WTC11 (cell line): ENCODE measurements at places on chromosomes 1 and 21.
A peak's percentile ranks its signal among the peaks of the same experiment; 100 is the strongest.

- no peak for DNase-seq
Measured at GRCh38 chr1:26016953-26017545, 4.5 kb upstream of the EXTL1 start.

DNA sequence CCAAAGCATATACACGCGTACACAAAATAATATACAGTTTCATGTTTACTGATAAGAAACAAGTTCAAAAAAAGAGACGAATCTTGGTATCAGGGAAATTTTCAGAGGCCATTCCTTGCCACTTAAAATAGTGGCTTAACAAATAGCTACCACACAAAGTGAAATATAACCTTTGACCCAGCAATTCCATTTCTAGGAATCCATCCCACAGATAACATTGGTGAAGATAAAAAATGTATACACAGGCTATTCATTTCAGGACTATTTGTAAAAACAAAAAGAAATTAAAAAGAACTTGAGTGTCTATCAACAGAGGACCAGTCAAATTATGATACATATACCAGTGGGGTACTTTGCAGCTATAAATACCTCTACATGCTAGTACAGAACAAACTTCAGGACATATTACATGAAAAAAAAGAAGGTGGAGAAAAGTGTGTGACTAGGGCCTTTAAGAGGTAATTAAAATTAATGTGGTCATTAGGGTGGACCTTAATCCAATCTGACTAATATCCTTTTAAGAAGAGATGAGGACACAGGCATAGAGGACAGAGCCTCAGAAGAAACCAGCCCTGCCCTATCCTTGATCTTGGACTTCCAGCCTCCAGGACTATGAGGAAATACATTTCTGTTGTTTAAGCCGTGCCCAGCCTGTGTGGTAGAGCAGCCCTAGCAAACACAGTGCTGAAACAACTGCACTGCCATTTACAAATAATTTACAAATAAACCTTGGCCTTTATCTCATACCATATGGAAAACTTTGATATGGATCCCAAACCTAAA lies 7.8 kb downstream of the UBE2G2 start:
- DNase-seq: no peak

GRCh38 chr1:212916481-212917133 lies 33.7 kb upstream of the VASH2 start:
- DNase-seq: peak; percentile 63

DNA sequence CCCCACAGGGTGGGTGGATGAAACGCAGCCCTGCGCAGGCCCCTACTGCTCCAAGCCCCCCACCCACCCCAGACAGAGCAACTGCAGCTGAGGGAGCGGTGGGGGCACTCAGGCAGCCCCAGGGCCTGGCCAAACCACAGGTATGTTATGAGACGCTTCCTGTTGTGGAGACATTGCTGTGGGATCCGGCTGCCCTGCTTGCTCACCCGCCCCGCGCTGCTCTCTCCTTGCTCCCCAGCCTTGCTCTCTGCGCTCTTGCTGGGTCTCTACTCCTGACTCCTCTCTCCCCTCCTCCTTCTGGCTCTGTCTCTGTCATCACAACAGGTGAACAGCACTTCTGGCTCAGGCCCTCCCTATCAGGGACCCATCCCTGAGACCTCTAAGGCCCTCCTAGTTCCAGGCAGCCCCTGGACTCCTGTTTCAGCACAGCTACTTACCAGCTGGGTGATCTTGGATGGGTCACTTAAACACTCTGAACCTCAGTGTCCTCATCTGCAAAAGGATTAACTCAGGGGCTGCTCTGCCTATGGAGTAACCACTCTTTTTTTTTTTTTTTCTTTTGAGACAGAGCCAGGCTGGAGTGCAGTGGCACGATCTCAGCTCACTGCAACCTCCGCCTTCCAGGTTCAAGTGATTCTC lies 15.9 kb downstream of the COL8A2 start:
- no peak for DNase-seq

GRCh38 chr1:229781453-229781852 lies 155.4 kb downstream of the URB2 start:
- peak; percentile 22 for DNase-seq

DNA sequence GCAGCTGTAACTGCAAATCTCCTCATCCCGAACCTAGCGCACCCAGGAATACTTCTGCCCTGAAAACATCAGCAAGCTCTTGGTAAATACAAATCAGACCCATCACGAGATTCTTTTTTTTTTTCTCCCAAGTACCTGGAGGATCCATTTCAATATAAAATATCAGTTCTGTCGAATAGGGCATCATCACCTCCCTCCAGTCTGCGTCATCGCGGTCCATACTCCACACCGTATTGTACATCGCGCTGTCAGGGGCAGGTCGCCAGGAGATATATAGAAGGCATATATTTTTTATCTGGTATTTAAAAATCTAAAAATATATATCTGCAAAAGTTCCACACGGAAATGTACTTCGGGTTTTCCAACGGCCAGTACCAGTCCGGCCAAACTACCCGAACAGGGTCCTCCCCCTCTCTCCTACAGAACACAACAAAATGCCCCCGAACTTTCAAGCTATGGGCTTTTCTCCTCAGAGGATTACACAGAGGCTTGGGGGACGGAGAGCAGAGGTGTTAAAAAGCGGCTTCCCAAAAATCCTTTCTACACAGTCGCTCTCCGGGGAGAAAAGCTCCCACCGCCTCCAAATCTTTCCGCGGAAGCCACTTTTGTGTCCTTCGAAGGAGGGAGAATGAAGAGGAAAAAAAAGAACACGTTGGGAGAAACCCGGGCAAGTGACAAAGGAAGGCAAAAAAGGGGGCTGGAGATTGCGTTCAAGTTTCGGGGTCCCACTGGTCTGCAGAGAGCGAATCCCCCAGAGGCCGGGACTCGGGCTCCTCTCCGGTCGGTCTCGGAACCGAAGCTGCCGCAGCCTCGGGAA lies 509 bp downstream of the PIK3R3 start:
- DNase-seq: no peak

- DNase-seq: no peak
Measured at GRCh38 chr1:53583021-53583867, 124.0 kb downstream of the DMRTB1 start.

GRCh38 chr1:153395776-153396175 lies 4.9 kb upstream of the S100A8 start:
- DNase-seq: no peak

DNA sequence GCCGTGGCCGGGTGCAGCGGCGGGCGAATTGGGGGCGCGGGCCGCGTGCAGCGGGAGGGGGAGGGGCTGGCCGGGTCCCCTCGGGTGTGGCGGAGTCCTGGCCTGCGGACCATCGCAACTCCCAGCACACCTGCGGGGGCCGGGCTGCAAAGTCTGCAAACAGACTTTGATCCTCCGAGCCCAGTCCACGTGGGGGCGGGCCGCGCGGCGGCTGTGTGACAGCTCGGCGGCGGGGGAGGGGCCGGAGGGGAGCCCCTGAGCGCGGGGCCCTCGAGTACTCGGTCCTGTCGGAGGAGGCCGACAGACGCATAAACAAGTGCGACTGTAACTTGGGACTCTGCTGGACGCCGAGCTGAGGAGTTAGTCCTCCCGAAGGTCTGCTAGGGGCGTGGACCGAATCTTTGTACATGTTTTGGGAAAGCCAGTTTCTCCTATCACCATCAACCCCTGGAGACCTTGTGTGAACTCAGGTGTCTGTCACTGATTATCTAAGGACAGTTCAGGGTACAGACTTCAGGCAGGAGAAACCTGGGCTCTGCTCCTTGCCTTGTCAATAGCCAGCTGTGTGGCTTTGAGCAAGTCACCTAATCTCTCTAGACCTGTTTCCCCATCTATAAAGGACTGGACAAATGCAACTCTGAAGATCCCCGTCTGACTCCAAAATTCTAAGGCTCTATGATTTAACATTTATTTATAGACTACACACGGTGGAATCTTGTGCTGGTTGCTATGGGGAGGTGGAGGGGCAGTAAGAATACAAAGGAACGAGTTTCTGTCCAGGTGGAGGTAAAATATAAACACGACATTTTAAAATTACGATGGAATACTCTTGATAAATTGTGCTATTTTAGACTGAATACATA lies 710 bp upstream of the SLC30A1 start:
- DNase-seq: no peak

DNA sequence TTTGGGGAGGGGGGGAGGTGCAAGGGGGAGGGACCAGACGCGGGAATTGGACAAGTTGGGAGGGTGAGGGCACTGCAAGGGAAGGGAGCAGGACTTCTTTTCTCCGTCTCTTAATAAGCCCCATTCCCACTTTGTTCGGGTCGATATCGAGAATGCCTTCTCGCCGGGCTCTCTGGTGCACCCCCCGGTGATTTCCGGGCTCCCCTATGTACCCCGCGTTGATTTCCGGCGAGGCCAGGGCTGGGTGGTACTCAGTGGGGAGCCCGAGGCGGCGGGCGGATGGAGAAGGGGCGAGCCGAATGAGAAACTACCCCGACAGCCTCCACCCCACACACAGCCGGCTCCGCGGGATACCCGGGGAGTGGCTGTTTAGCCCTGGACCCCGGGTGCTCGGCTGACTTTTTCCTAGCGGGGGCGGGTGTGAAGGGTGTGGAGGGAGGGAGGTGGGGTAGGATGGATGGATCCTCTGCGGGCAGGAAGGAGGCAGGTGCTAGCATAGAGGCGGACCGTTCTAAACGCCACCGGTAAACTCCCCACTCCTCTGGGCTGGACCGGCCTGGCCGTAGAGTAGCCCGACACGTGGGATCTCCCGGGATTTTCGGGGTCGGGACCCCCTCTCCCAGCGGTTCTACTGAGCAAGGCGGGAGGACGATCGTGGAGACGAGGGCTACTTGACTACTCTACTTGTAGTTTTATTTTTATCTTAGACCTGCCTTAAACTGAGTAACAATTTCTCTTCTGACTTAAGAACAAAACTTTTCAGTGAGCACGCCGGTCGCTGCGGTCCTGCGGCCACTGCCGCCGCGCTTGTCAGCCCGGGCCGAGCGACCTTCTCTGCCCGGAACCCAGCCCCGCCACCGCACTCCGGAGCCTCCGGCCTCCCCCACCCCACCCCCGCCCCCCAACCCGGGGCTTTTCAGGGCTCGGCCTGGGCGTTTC lies 1.0 kb downstream of the RNF220 start:
- peak; percentile 37 for DNase-seq

- DNase-seq: no peak
Measured at GRCh38 chr1:151584780-151585179, 27.1 kb upstream of the SNX27 start.

GRCh38 chr1:12316331-12316730 lies 86.5 kb downstream of the VPS13D start:
- no peak for DNase-seq

- DNase-seq: no peak
Measured at GRCh38 chr1:18701183-18701582, 70.5 kb downstream of the PAX7 start.

GRCh38 chr1:64834734-64835133 lies 89.9 kb downstream of the RAVER2 start:
- no peak for DNase-seq

- DNase-seq: no peak
Measured at GRCh38 chr1:66553846-66554245, 19.9 kb downstream of the SGIP1 start.

DNA sequence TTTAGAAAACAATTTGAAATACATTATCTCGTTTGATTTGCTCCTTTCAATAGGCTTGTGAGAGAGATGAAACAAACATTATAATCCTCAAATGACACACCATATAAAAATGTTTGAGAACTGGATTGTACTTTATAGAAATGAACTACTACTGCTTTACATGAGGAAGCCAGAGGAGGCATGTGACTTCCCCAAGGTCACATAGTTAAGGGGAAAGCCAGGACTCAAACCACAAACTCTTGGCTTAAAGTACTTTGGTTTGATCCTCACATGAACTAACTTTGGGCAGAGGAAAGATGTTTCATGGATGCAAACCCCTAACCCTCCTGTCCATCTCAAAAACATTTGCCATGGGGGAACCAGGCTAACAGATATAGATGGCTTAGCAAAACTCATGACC lies 4.7 kb downstream of the ARHGEF11 start:
- no peak for DNase-seq

DNA sequence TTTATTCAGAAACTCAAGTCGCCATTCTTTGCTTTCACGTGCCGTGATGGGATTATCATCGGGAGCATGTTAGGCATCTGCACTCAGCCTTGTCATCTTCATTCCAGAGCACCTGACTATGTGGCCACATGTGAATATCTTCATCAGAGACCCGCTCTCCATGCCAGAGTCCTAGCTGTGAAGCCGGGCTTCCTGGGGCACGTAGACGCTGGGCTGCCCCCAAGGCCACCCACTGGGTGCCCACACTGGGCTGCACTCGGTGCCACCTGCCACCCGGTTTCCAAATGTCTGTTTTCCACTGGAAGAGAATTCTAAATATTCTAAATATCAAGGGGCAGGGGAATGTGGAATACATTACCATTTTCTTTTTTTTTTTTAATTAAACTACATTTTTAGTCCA lies 43.8 kb downstream of the SLC37A1 start:
- peak; percentile 4 for DNase-seq

DNA sequence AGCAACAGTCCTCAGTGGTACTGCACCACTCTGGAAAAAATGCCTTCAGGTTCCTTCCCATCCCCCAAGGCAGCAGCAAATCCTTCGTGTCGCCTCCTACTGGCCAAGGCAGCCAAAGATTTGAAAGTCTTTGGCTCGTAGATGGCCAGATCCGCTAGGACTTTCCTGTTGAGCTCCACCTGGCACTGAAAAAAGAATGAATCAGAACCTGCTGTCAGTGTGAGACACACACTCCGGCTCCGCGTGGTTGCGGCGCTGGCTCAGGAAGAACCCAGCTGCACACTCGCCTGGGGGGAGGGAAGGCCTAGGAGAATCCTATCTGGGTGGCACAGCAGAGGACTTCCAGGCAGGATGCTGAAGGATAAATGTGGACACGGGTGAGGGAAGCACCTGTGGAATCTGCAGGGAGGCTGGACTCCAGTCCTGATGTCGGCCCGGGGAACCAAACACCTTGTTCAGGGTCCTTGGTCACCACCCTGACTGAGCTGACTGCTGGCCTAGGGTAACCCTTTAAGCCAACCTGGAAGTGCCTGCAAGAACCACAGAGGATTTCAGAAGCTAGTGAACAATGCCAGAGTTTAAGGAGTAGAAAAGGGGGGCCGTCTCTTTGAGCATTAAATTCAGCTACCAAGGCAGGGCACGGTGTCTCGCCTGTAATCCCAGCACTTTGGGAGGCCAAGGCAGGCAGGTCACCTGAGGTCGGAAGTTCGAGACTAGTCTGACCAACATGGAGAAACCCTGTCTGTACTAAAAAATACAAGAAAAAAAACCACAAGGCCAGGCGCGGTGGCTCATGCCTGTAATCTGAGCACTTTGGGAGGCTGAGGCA lies 3.2 kb upstream of the CCNL2 start:
- peak; percentile 73 for DNase-seq

DNA sequence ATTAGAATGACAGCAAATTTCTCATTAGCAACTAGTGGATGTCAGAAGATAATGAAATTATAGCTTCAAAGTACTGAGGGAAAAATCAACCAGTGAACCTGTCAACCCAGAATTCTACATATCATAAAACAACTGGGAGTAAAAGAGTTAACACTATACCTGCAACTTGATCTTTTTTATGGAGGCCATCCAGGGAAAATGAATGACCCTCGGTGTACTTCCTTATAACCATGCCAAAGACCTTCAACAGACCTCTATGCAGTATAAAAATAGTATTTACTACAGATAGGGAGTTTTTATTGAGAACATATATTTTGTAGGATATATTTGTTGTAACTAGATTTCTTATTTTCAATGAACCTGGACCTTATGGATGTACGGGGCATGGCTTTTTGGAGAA lies 392.5 kb upstream of the ZRANB2 start:
- no peak for DNase-seq

- DNase-seq: no peak
Measured at GRCh38 chr1:230398856-230399255, 27.3 kb downstream of the PGBD5 start.
